Progenitor cell of endocrine pancreas (in vitro differentiated cells): ENCODE measurements at places on chromosomes 1 and 21. TPM values are rescaled to one million over a fixed set of nuclear protein-coding genes. Genes with fewer than 3 reads are reported as not detected.
A peak's percentile ranks its signal among the peaks of the same experiment; 100 is the strongest.

DNA sequence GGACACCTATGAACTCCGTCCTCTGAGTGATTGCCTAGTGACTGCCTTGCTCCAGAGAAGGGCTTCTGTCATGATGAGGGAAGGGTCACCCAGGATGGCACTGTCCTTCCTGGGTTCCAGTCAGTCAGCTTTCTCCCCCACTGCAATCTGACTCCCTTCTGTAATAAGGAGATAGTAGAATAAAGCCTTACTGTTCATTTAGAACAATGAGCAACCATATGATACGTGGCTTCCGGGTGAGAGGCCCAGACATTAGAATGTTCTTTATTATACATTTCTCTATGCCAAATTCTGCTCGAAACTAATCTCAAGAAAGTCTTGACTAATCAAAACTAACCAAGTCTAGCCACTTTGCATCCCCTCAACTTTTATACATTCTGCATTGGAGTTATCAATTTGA lies 8.5 kb upstream of the MTMR11 start:
- H3K27me3 ChIP-seq, result no peaks in the 10 kb centered on the region
- no peak for DNase-seq
- no peak overlapping the region for H3K4me3 ChIP-seq
- H3K36me3 ChIP-seq, result peaks cover 23% of the 10 kb centered on the region
- H3K27ac ChIP-seq, result no peak overlapping the region
- H3K4me1 ChIP-seq, result no peaks in the 10 kb centered on the region

DNA sequence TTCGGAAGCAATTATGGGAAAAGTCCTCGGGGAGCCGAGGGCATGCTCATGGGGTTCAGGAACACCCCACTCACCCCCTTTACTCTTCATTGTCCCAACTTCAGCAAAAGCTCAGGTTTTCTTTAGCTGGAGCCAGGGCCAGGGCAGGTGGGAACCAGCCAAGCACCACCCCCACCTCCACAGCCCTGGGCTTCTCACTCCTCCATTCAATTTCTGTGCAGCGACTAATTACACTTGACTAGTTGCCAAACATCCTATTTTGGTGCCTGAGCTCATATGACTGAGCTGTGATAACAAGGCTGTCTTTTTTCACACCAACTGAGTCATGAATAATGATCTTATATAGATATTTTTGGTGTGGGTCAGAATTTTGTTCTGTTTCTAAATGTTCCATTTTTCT lies 257.2 kb upstream of the AJAP1 start:
- no peak overlapping the region for H3K27ac ChIP-seq
- H3K36me3 ChIP-seq, result no peaks in the 10 kb centered on the region
- no peaks in the 10 kb centered on the region for H3K4me1 ChIP-seq
- H3K27me3 ChIP-seq, result peaks cover 34% of the 10 kb centered on the region
- no peak overlapping the region for H3K4me3 ChIP-seq
- no peak for DNase-seq

RNF207 gene
- total RNA-seq, result 50.5 and 55.4 TPM in 2 replicates

DNA sequence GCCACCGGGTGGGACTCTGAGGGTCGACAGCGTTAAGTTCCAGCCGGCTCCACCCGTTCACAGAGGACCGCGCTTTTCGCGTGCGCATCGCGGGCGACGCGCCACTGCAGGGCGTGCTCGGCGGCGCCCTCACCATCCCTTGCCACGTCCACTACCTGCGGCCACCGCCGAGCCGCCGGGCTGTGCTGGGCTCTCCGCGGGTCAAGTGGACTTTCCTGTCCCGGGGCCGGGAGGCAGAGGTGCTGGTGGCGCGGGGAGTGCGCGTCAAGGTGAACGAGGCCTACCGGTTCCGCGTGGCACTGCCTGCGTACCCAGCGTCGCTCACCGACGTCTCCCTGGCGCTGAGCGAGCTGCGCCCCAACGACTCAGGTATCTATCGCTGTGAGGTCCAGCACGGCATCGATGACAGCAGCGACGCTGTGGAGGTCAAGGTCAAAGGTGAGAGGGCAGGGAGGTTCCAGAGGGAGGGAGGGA lies 4.9 kb downstream of the BCAN start:
- no peak overlapping the region for H3K27ac ChIP-seq
- H3K4me3 ChIP-seq, result no peak overlapping the region
- no peaks in the 10 kb centered on the region for H3K36me3 ChIP-seq
- peaks cover 87% of the 10 kb centered on the region for H3K27me3 ChIP-seq
- no peak for DNase-seq
- peaks cover 2% of the 10 kb centered on the region for H3K4me1 ChIP-seq

C1orf94 gene
- total RNA-seq, result not detected in 2 replicates

B3GALT5 gene
- 0.86 and 1.6 TPM in 2 replicates for total RNA-seq

DNA sequence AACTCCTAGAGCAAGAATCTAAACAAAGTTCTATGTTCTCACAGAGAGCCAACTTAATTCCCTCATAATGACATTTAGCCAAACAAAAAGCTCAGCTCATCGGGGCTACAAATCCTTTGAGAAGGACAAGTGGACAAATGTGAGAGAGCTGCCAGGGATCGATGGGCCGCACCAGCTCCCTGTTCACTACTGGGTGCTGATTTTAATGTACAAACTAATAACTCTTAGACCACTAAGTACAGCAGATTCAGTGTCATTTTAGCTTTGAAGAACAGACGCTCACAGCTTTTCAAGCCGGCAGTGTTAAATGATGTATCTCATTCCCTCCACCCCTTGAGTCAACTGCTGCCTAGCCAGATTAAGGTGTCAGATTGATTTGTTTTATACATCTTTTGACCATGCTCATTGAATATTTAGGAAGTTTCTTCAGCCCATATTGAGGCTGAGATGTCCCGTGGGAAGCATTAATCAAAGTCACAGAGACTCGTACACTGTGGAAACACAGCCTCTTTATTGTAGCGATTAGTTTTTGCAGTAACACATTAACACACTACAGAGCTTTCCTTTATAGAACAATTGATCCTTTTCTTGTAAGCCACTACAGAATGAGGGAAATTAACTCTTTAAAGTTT lies 21.1 kb downstream of the PROX1 start:
- H3K27me3 ChIP-seq, result no peaks in the 10 kb centered on the region
- DNase-seq, result no peak
- H3K36me3 ChIP-seq, result peaks cover 32% of the 10 kb centered on the region
- H3K4me3 ChIP-seq, result peak overlapping the region; percentile 7
- peak overlapping the region; percentile 90 for H3K27ac ChIP-seq
- H3K4me1 ChIP-seq, result peaks cover 59% of the 10 kb centered on the region

VCAM1 gene
- 0.31 TPM in 1 of 2 replicates, not detected in the other for total RNA-seq

DNA sequence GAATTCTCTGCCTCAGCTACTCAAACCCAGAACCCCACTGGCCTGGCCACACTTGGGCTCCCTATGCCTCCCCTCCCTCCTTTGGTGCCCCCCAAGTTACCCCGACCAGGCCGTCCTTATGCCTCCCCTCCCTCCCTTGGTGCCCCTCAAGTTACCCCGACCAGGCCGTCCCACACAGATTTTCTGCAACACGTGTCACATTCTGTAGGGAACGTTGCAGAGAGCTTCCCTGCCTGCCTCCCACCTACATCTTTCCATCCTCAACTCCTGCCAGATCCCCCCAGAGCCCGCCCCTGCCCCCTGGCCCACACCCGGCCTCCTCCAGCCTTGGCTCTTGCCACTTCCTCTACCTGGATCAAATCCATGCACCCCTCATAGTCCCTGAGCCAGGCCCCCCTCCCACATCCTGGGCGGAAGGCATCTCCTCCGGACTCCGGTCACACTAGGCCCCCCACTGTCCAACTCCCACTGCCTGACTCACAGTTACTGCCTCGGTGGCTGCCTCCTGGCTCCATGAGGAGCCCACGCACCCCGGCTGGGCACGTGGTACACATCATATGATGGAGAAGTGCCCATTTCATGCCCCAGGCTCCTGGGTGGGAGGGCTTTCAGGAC lies 41.2 kb downstream of the KCNAB2 start:
- H3K36me3 ChIP-seq, result no peaks in the 10 kb centered on the region
- no peak overlapping the region for H3K4me3 ChIP-seq
- no peak for DNase-seq
- no peaks in the 10 kb centered on the region for H3K4me1 ChIP-seq

ITLN1 gene
- total RNA-seq, result 0.33 TPM in 1 of 2 replicates, not detected in the other

YBX1 gene
- total RNA-seq, result 578 and 588 TPM in 2 replicates

DNA sequence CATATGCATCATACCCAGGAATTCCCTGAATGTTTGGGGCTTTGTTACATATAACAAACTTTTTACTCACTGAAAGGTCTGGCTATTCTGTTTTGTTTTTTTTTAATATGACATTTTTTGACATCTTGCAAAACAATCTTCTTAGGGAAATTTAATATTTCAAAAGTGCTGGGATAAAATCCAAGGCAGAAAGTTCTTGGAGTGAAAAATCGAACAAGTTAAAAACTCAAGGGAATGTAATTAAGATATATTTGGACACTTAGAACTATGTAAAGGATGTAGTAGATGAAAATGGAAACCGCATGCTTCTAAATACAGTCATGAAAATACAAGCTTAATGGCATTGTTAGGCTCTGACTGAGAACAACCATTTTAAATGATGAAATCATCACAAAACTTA lies 8.6 kb downstream of the CHODL start:
- H3K27me3 ChIP-seq, result peaks cover 1% of the 10 kb centered on the region
- no peak overlapping the region for H3K4me3 ChIP-seq
- no peak for DNase-seq
- no peak overlapping the region for H3K27ac ChIP-seq
- H3K4me1 ChIP-seq, result no peaks in the 10 kb centered on the region

- DNase-seq, result no peak
- no peaks in the 10 kb centered on the region for H3K27me3 ChIP-seq
- no peaks in the 10 kb centered on the region for H3K36me3 ChIP-seq
- H3K27ac ChIP-seq, result no peak overlapping the region
- H3K4me1 ChIP-seq, result peaks cover 21% of the 10 kb centered on the region
Measured at GRCh38 chr1:30660241-30660640, 63.1 kb downstream of the MATN1 start.

DNA sequence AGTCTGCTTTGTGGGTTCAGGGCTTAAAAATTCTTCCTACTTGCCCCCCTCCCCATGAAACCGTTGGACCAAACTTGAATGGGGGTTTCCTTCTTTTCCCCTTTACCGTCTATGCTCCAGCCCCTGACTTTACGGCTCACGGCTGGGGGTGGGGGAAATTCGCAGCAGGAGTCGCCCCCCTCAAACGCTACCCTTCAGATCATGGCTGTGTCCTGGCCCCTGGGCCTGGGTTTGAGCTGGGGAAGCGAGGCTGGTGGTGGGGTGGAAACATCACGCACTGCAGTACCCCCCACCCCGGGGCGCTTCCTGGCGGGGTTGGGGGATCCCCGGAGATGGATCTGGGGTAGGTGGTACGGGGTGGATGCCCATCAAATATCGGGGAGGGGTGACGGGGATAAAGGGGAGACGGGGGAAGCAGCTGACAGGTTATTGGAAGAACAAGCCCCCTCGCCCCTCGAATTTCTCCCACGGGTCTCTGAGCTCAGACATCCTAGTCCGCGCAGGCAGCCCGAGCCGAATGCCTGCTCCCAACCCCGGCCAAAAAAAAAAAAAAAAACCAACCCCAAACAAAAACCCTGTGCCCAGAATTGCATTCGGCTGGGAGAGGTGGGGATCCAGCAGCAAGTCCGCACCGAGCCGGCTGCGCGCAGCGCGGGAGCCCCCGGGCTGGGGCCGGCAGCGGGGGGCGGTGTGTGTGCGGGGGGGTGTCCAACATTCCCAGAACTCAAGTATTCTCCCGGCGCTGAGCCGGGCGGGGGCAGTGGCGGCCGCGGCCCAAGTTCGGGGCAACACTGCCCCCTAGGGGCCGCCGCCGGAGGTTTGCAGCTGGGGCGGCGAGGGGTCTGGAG lies 59.0 kb upstream of the ACOT11 start:
- no peaks in the 10 kb centered on the region for H3K36me3 ChIP-seq
- peak overlapping the region; percentile 99 for H3K27ac ChIP-seq
- H3K4me1 ChIP-seq, result peaks cover 23% of the 10 kb centered on the region
- DNase-seq, result peak; percentile 84

DNA sequence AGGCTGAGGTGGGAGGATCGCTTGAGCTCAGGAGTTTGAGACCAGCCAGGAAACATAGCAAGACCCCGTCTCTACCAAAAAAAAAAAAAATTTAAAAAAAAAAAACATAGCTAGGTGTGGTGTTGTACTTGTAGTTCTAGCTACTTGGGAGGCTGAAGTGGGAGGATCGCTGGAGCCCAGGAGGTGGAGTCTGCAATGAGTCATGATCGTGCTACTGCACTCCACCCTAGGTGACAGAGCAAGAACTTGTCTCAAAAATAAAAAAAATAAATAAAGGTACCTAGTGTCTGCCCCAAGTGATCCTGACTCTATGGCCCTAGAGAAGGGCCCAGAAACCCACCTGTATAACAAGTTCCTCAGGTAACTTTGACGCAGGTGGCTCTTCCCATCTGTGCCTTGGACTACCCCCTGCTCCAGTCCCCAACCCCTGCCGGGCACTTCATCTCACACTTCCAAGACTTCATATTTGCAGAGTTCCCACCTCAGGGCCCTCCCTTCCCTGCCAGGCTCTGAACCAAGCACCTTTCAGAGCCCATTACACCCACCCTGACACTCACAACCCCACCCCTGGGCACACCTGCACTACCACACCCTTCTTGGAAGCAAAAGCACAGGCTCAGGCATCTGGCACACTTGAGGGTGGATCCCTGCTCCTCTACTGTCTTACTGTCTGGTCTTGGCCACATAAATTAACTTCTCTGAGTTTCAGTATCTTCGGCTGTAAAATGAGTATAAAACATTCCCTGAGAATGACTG lies 80.2 kb upstream of the KLHDC7A start:
- H3K4me1 ChIP-seq, result peaks cover 10% of the 10 kb centered on the region
- H3K4me3 ChIP-seq, result no peak overlapping the region
- H3K27ac ChIP-seq, result no peak overlapping the region
- H3K36me3 ChIP-seq, result no peaks in the 10 kb centered on the region
- peaks cover 51% of the 10 kb centered on the region for H3K27me3 ChIP-seq
- DNase-seq, result no peak

IFNGR2 gene
- 63.0 and 65.3 TPM in 2 replicates for total RNA-seq

- no peak overlapping the region for H3K27ac ChIP-seq
- no peak for DNase-seq
- H3K27me3 ChIP-seq, result no peaks in the 10 kb centered on the region
- H3K4me1 ChIP-seq, result peaks cover 2% of the 10 kb centered on the region
- H3K4me3 ChIP-seq, result no peak overlapping the region
- H3K36me3 ChIP-seq, result peaks cover 51% of the 10 kb centered on the region
Measured at GRCh38 chr1:193216920-193217319, 30.5 kb upstream of the B3GALT2 start.

WNT3A gene
- not detected in 2 replicates for total RNA-seq

GLIS1 gene
- not detected in 2 replicates for total RNA-seq

- H3K4me3 ChIP-seq, result no peak overlapping the region
- no peaks in the 10 kb centered on the region for H3K36me3 ChIP-seq
- H3K27ac ChIP-seq, result no peak overlapping the region
- H3K27me3 ChIP-seq, result no peaks in the 10 kb centered on the region
- DNase-seq, result no peak
- H3K4me1 ChIP-seq, result no peaks in the 10 kb centered on the region
Measured at GRCh38 chr1:227343206-227343605, 24.9 kb upstream of the CDC42BPA start.
